Endothelial cell of umbilical vein (primary cell): ENCODE measurements at places on chromosomes 7 and 10. TPM values are rescaled to one million over a fixed set of nuclear protein-coding genes. Genes with fewer than 3 reads are reported as not detected.
A peak's percentile ranks its signal among the peaks of the same experiment; 100 is the strongest.

Gene PAPSS2
- 20.2 and 27.9 TPM in 2 replicates for polyA plus RNA-seq

DNA sequence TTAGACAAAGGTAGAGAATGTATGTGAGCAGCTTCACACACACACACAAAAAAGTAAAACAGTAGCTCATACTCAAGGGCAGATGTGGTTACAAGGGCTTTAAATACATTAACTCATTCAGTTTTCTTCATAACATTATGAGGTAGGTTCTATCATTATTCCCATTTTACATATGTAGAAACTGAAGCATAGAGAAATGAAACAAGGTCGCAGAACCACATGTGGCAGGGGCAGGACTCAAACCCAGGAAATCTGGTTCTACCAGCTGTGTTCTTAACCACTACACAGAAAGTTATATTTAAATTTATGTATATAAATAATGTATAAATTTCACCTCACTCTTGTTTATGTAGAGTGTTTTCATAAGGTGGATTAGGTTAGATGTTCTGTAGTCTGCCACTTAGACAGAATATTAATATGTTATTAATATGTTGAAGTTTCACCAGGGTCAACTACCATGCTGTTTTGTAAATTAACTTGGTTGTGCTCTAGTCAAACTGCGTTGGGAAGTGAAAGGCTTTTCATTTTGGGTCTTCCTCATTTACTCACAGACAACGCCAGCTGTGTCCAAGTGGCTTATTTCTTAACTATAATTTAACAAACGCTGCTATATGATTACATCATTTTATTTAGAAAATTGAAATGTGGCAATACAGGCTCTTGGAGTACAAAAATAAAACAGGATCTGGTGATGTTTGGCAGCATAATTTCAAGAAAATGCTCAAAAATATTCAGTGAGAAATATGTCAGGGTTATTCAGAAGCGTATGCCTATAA is 138.4 kb downstream of the MDFIC start:
- DNase-seq = no peak

DNA sequence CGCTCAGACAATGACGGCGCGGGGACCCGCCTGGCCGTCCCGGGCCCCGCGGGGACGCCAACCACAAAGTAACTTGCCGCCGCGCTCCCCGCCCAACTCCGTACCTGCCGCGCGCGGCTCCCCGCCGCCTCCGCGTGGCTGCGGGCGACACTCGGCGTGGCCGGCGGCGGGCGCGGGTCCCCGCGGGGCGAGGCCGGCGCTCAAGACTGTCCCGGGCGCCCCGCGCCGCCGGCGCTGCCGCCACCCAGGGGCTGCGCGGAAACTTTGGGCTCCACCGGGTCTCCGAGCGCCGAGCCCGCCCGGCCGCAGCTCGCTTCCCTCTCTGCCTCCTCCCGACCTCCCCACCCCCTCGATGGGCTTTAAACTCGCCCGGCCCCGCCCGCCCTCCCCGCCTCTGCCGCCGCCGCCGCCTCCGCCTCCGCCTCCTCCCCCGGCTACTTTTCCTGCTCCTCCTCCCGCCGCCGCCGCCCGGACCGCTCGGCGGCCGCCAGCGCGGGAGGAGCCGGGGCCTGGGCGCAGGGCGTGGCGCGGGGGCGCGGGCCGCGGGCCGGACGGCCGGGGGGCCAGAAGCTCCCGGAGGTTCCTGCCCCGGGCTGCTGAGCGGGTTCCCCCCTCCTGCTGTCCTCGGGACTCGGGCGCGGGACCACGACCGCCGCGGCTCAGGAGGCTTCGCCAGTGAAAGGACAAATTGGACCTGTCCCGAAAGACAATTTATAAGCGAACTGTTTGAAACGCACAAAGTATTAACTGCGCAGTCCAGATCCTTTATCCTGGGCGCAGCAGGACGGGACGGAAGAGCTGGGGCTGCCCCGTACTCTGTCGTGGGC is 10.6 kb upstream of the GRB10 start:
- peak; percentile 50 for DNase-seq

DNA sequence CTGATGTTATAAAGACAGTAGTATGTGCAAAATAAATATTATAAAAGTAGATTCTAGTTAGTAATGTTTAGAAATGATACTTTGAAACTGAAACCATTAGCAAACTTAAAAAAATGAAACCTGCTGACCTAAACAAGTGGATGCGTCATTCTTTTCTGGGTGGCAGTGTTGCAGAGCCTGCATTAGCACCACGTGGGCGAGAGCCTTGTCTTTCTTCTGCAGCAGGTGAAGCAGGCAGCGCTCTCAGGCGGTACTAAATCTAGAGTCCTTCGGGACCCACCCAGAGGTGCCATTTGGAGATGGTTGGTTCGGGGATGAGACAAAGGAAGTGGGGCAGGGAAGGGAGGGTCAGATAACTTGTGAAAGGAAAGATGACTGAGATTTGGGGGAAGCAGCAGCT is 759.1 kb upstream of the IGFBP3 start:
- no peak for DNase-seq

GRCh38 chr10:8402576-8402975 is 348.1 kb downstream of the GATA3 start:
- DNase-seq = no peak

DNA sequence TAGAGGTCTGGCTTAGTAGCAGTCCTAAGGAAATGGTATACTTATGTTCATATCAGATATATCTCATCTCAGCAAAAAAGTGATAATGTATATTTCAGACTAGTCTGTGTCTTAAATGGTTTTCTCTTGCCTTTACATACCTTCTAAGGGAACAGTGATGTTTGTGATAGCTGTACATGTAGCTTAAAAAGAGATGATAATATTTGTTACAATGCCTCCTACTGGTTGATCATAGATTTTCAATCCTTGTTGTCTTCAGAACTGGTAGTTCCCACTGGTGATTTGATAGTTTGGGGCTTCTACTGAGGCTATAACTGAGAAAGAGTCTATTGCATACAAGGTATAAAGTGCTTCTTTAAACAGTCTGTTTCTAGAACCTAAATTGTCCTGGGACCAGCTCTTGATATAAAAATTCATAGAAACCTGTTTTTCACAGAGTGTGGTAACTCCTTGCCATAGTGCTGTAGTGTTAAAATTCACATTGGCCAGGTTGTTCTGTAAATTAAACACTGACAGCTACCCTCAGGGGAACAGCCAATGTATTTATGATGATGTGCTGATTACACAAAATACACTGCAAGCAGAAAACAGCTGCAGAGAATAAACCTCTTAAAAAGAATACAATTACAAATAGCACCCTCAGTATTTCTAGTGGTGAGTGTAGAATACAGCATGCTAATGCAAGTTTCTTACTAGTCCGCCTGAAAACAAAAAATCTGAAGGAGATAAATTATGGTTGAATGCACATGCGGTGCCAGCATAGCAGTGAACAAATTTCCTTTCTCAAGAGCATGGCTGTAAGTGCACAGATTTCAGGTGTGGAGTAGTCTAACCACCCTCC is 90.3 kb downstream of the BTRC start:
- DNase-seq = peak; percentile 32
